Activated CD4-positive, alpha-beta T cell treated with anti-CD3 and anti-CD28 coated beads, Interleukin-2, amount 50 U/mL, for 4 hours (primary cell): ENCODE measurements at places on chromosomes 4 and X.

DNA sequence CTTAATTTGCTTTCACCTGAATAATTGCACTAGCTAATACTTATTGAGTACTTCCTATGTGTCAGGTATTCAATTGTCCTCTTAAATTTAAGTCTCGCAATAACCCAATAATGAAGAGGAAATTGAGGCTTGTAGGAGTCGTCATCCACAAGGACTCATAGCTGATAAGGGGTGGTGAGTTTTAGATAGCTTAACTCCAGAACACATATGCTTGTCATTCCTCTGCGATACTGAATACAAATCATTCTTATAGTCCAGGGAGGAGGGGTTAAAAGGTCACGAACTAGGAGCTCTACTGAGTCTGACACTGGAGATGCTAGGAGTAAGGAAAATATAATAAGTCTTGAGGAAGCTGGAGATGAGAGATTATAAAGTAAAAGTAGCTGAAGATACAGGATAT lies 1.4 kb upstream of the PACRGL start:
- no peak for DNase-seq

DNA sequence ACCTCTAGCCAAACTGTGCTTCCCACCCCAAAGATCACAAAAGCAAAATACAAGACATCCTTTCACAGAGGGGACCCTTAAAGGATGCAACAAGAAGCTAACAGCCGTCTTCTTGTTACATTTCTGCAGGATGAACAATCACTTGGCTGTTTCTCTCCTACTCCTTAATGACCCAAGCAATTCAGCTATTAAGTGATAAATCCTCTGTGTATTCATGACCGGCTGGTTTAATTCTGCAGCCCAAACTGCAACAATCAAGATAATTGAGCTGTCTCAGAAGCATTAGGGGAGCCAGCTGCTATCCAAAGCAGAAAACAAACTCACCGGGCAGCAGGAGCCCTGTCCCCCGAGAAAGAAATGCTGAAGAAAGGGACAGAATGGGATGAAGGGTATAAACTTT lies 85.9 kb upstream of the ACSL4 start:
- DNase-seq, result no peak

DNA sequence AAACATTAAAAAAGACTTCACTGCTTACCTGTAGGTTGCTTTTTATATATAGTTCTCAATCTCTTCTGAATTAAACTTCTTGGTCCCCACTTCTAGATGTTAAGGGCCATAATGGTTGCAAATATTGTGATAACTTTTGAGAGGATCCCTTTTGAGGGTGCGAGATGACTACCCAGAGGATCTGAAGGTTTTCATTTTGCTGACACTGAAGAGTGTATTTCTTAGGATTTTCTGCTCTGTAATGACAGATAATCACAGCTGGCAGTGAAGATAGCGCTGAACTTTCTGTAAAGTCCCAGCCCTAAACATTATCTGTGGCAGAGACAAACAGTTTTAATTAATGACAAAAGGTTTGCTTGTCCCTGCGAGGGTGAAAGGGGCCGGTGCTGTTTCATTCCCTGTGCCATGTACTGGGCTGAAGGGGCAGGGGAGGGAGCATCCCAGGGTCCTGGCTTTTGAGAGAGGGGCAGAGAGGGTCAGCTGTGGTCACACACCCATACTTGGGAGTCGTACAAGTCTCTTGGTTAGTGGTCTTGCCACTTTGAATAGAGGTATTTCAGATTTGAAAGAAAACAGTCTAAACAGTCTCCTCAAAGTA lies 22.2 kb downstream of the CLCN4 start:
- no peak for DNase-seq

DNA sequence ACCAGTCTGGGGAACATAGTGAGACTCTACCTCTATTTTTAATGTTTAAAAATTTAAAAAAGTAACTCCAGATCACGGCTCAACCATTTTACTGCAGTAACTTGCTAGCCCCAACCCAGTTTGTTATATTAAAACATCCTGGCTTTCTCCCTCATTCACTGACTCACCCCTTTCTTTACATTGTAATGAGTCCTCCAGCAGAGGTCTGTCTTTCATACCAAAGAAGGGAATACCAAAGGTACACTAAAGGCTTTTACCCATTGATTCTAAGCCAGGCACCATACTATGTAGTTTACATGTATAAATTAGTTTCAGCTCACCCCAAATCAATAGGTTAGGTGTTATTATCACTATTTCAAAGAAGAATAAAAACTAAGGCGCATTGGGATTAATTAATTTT lies 286.9 kb downstream of the PACRGL start:
- DNase-seq, result no peak

GRCh38 chr4:39259571-39260330 lies 77.4 kb downstream of the WDR19 start:
- DNase-seq, result no peak

GRCh38 chr4:128338634-128339355 lies 51.2 kb upstream of the PGRMC2 start:
- no peak for DNase-seq

GRCh38 chr4:81876106-81876505 lies 404.4 kb upstream of the RASGEF1B start:
- DNase-seq, result no peak

DNA sequence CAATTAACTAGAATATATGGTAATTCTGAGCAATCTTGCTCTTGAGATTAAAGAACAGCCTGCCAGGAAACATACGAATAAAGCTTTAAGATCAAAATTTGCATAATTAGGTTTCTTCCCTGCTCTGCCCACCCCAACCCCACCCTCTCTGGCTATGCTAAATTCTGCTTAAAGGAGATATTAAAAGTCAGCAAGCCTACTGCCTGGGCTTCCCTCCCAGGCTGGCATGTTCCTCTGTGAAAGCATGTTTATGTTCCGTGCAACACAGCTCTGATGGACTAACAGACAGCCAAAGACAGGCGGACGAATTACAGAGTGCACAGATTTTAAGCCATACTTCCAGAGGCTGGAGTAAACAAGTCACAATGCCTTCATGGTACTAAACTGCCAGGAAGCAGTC lies 28.4 kb downstream of the CD99L2 start:
- no peak for DNase-seq

- no peak for DNase-seq
Observed at GRCh38 chrX:72165551-72165950, 16.0 kb upstream of the PIN4 start.

DNA sequence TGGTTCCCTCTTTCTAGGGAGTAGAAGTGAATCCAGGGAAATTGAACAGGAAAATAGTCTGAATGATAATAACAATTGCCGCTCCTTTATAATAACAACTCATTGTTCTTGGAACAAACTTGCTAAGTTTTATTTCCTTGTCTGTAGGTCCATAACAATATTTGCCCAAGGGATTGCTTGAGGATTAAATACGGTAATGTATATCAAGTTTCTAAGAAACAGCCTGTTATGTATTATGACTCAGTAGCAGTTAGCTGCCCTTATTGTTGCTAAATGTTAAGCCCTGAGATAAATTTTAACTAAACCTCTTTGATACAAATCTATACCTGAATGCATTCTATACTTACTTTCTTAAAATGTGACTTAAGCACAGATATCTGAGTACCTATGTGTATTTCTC lies 215.9 kb upstream of the AADAT start:
- no peak for DNase-seq

GRCh38 chr4:122776916-122777315 lies 44.4 kb downstream of the BBS12 start:
- no peak for DNase-seq

DNA sequence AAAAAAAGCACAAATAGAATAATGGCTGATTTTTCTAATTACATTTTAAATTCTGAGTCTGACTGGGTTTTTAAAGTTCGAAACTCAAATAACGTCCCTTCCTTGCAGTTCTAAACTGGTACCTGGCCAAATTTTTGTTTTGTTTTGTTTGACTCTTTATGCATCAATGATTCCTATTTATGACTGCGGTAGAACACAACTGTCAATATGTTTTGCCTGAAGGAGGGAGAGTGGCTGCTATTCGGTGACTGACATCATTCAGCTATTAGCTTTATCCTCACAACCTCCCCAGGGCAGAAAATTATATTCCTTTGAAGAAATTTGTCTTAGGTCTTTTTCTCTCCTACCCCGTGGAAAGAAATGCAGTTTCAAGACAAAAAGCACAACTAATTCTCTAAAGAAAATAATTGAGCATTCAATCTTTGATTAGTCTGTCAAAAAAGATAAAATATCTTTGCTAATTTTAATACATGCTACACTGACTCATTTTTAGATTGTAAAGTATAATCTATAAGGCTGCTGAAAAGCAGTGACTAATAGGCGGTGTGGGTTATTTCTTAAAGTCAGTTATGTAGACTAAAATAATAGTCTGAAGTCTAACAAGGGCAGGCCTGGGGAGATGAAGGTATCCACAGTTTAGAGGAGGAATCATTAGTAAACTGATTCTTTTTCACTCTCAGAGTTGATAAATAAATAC lies 61.9 kb downstream of the TMEM150C start:
- no peak for DNase-seq

GRCh38 chr4:80079255-80079923 lies 6.4 kb upstream of the ANTXR2 start:
- DNase-seq, result no peak

DNA sequence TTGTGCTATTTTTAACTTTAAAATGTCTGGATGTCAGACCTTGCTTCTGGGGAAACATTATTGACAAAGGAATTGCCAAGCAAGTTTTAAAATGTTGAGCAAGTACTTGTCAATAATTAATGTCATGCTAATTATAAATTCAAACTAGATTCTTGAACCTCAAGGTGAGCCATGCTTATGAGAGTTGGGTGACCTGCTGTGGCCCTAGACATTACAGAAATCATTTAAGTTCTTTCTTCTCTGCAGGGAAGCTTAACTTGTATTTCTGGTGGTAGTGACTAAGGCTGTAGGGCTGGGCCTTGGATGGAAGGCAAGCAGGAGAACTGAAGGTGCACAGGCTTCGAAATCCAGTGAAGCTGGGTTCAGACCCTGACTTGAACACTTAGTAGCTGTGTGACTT lies 14.8 kb upstream of the UCHL1 start:
- DNase-seq, result no peak
